ENCODE measurements at places on chromosomes 1 and 21. TPM values are rescaled to one million over a fixed set of nuclear protein-coding genes. Genes with fewer than 3 reads are reported as not detected.

GRCh38 chr1:67439277-67440029, 9.3 kb upstream of the SERBP1 start:
- no peaks in the 10 kb centered on the region for H3K27me3 ChIP-seq
- no peak for DNase-seq
- no peaks in the 10 kb centered on the region for H3K36me3 ChIP-seq
- H3K4me1 ChIP-seq, result no peaks in the 10 kb centered on the region

DNA sequence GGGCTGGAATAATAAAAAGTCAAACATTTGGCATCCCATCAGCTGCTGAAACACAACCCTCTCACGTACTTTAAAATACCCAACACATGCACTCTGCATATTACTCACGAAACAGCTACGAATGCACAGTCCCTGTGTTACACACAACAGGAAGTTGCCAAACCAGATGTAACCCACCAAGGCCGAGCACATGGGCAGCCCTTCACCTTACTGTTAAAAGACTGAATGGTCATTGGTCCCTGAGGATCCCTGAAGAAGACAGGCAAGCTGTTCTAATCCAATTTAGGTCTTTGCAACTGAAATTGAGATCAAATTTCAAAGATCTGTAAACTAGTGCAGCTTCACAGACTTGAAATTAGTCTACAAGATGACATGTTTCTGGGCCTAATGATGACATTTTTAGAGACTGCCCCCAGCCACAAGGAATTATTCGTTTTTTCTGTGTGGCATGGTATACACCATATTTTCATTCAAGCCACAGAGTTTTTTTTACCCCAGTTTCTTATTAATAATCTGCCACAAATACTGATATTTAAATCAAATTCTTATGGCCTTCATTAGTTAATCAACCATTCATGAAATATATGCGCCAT, 25.6 kb upstream of the IER5 start:
- H3K27me3 ChIP-seq, result no peaks in the 10 kb centered on the region
- H3K36me3 ChIP-seq, result no peaks in the 10 kb centered on the region
- no peak for DNase-seq
- no peak overlapping the region for H3K4me3 ChIP-seq
- H3K4me1 ChIP-seq, result no peaks in the 10 kb centered on the region

GRCh38 chr1:205963352-205964155, 20.3 kb upstream of the SLC26A9 start:
- peaks cover 6% of the 10 kb centered on the region for H3K4me1 ChIP-seq
- H3K27me3 ChIP-seq, result no peaks in the 10 kb centered on the region
- no peak overlapping the region for H3K27ac ChIP-seq
- H3K4me3 ChIP-seq, result no peak overlapping the region

DNA sequence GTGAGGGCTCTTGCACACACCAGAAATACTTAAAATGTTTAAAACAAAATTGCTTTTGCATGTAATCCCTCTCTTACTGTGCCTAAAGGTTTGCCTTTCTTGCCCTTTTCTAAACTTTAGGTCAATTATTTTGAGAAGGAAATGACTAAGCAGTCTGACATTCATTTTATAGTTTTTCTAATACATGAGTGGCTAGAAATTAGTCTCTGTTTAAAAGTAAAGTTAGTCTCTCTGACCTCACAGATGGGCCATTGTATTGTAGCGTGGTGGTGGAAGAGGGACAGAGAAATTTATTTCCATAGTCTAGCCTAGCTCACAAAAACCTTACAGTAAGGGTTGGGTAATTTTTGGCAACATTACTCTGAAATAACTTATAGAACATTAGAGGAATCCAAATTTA, 3.6 kb upstream of the COL11A1 start:
- no peaks in the 10 kb centered on the region for H3K4me1 ChIP-seq
- H3K4me3 ChIP-seq, result no peak overlapping the region
- DNase-seq, result no peak
- no peaks in the 10 kb centered on the region for H3K36me3 ChIP-seq
- H3K27me3 ChIP-seq, result no peaks in the 10 kb centered on the region

GRCh38 chr1:223035724-223036478, 107.1 kb downstream of the TLR5 start:
- H3K4me3 ChIP-seq, result no peak overlapping the region
- H3K27ac ChIP-seq, result no peak overlapping the region
- H3K36me3 ChIP-seq, result no peaks in the 10 kb centered on the region

DNA sequence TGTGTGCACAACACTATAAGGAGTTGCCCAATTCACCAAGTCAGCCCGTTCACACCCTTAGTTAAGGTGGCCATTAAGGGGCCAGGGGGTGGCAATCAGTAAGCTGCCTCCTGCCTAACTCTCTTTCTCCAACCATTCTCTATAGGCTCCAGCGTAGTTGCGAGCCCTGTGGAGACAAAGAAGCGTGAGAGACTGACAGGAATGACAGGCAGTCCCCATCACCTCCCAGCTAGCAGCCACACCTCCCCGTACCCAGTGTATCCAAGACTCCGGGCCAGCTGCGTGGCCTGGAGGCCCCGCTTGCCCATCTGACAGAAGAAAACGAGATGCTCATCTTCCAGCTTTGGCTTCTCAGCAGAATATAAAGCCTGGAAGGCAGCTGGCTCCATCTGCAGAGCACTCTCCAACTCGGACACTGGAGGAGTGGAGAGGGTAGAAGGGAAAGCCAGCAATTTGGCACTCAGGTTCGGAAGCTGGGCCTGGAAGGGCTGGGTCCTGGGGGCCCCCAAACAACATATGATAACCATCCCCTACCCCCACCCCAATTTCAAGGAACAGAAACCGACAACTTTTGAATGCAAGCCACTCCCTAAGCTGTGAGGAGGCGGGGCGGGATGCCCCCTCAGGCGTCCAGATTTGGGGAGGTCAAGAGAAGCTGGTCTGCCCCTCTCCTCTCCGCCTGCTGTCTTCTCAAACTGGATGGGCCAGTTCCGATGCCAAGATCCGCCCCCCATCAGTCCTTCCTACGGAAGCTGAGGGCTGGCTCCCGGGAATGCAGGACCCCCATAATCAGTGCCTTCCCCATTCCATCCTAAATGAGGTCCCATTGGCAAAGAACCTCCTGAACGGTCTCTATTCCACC, 872 bp downstream of the TSTD1 start:
- peaks cover 29% of the 10 kb centered on the region for H3K36me3 ChIP-seq
- H3K4me1 ChIP-seq, result peaks cover 5% of the 10 kb centered on the region
- no peaks in the 10 kb centered on the region for H3K27me3 ChIP-seq
- DNase-seq, result no peak
- H3K4me3 ChIP-seq, result peak overlapping the region; percentile 70

DNA sequence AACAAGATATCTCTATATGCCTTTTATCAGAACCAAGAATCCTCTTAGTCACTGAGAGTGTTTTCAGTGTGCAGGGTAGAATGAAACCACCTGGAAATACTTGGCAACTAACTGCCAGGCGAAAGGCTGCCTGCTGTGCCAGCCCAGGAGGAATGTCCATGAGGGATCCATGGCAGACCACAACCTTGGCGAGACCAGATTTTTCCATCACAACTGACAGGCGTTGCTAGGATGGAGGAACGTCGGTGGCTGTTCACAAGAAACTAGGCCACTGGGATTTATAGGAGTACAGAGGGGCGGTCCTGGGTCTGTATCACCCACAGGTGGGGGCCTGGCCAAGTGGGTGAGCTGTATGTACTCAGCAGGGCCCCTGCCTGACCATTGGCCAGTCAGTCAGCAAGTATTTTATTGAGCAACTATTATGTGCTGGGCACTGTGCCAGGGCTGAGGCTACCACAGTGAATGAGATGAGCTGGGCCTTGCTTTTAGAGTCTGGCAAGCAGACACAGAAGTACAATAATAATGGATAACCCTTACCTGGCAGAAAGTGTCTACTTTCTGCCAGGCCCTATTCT, 199.4 kb downstream of the FOXD2 start:
- no peak for DNase-seq
- no peaks in the 10 kb centered on the region for H3K36me3 ChIP-seq
- H3K27me3 ChIP-seq, result no peaks in the 10 kb centered on the region
- H3K4me1 ChIP-seq, result no peaks in the 10 kb centered on the region
- H3K4me3 ChIP-seq, result no peak overlapping the region
- H3K27ac ChIP-seq, result no peak overlapping the region

GRCh38 chr1:25562101-25562927, 18.9 kb downstream of the LDLRAP1 start:
- H3K36me3 ChIP-seq, result peaks cover 21% of the 10 kb centered on the region
- peaks cover 19% of the 10 kb centered on the region for H3K4me1 ChIP-seq
- H3K27ac ChIP-seq, result no peak overlapping the region
- no peak for DNase-seq

DNA sequence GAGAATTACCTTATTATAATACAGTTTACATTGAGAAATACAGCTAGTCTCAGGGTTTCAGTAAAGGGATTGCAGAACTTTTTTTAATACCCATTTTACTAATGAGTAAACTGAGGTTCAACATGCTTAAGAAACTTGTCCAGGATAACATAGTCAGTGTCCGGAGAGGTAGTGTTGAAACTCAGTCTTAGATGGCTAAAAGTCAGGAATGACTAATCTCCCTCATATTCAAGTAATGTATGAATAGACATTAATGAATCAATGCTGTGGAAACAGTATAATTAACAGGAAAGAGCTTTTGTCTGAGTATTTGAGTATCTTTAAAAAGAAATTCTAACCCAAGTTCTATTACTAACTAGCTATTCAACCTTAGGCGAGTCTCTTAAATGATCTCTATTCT, 397.6 kb downstream of the PLA2G4A start:
- H3K27ac ChIP-seq, result no peak overlapping the region
- H3K4me1 ChIP-seq, result no peaks in the 10 kb centered on the region
- H3K36me3 ChIP-seq, result no peaks in the 10 kb centered on the region
- H3K27me3 ChIP-seq, result no peaks in the 10 kb centered on the region

GRCh38 chr1:28314547-28314941, 14.3 kb upstream of the MED18 start:
- H3K4me1 ChIP-seq, result peaks cover 4% of the 10 kb centered on the region
- H3K4me3 ChIP-seq, result no peak overlapping the region
- no peak overlapping the region for H3K27ac ChIP-seq
- H3K27me3 ChIP-seq, result no peaks in the 10 kb centered on the region
- DNase-seq, result no peak
- no peaks in the 10 kb centered on the region for H3K36me3 ChIP-seq

DNA sequence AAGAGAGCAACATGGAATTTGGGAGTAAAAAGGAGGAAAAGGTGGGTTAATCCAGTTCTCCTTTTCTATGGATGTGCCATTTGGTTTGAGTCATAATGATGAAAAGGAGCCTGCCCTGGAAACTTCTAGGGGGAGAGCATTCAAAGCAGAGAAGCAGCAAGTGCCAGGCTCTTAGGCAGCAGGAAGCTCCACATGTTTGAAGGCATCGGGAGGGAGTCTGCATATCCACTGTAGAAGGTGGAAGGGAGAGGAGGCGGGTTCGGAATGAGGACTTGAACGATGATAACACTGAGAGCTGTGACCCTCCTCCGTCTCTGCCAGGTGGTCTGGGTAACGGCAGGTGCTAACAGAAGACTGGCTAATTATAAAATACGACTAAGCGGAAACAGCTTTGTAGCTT, 128.2 kb downstream of the RYR2 start:
- no peak for DNase-seq
- no peak overlapping the region for H3K27ac ChIP-seq
- H3K4me3 ChIP-seq, result no peak overlapping the region
- H3K4me1 ChIP-seq, result no peaks in the 10 kb centered on the region
- no peaks in the 10 kb centered on the region for H3K36me3 ChIP-seq

DNA sequence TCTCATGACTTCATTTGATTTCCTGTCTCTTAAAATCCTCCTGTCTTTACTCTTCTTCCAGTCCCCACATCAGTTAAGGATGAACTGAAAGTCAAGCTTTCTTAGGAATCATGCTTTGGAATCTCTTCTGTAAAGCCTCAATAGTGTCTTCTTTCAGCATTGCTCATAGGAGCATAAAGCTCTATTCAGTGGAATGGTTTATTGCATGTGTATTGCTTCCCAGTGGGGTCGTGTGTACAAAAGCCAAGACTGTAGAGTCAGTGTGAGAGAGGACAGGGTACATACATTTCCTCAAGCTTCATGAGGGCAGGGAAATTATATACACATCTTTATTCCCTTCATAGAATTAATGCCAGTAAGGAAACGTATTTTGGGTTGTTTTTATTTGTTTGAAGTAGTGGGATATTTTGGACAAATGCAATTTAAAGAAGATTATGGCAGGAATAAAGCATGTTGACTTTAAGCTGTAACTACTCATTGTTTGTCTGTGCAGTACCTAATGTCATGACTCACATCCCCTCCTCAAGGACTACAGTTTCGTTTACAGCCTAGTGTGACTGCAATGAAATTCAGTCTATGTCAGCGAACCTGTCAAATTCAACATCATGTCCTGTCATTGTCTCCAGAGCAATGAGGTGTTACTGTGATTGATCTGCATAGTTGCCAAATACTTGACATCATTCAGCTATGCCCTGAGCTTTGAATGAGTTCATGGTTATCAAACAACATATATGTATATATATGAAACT, 2164.2 kb downstream of the NCAM2 start:
- H3K4me1 ChIP-seq, result no peaks in the 10 kb centered on the region
- no peaks in the 10 kb centered on the region for H3K27me3 ChIP-seq
- no peak overlapping the region for H3K27ac ChIP-seq
- no peak overlapping the region for H3K4me3 ChIP-seq

The DCDC2B gene
- not detected for total RNA-seq

The VAMP3 gene
- total RNA-seq, result 93.8 TPM

The ATF3 gene
- total RNA-seq, result 12.8 TPM

The TTC22 gene
- total RNA-seq, result 16.5 TPM

All from kidney (tissue), 22 donors.